ENCODE measurements at places on chromosomes 4 and X.

- no peak for DNase-seq
Measured at GRCh38 chr4:149901128-149901527, 85.5 kb upstream of the IQCM start.

GRCh38 chr4:148067301-148067916 lies 335.5 kb downstream of the ARHGAP10 start:
- DNase-seq = no peak

DNA sequence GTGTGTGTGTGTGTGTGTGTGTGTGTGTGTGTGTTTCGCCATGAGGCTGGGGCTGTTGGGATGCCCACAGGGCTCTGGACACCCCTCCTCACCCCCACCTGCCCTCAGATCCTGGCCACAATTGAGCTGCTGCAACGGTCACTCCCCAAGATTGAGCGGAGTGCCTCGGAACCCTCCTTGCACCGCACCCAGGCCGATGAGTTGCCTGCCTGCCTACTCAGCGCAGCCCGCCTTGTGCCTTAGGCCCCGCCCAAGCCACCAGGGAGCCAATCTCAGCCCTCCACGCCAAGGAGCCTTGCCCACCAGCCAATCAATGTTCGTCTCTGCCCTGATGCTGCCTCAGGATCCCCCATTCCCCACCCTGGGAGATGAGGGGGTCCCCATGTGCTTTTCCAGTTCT lies 10.2 kb downstream of the ARAF start:
- no peak for DNase-seq

GRCh38 chr4:179762840-179763239 lies 2320.6 kb upstream of the AGA start:
- DNase-seq = no peak

- peak; percentile 47 for DNase-seq
Measured at GRCh38 chrX:119887721-119888425, 7.8 kb upstream of the AKAP14 start.

GRCh38 chr4:152974468-152975379 lies 38.6 kb downstream of the FHDC1 start:
- no peak for DNase-seq

- no peak for DNase-seq
Measured at GRCh38 chr4:177196615-177197014, 113.1 kb upstream of the NEIL3 start.

- no peak for DNase-seq
Measured at GRCh38 chr4:86870442-86871069, 21.4 kb upstream of the SLC10A6 start.

GRCh38 chrX:850471-850916 lies 219.9 kb downstream of the SHOX start:
- DNase-seq = no peak

GRCh38 chr4:86272669-86273068 lies 87.2 kb downstream of the MAPK10 start:
- DNase-seq = no peak

- no peak for DNase-seq
Measured at GRCh38 chrX:103002576-103002975, 61.4 kb downstream of the BEX1 start.

DNA sequence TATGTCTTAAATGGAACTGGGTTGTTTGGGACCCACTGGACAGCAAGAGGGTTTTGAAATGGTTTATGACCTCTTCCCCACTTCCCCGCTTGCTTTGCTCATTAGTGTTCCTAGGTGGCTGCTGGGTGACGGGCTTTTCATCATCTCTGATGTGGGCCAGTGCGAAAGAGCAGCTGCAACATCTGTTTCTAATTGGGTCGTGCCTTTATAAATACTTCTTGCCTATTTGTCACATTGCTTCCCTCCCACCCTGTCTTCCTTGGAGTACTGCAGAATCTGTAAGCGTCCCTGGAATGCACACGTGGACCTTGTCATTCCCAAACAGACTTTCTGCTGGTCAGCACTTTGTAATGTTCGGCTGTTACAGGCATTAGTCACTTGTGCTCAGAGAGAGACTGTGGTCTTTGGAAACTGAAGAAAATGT lies 35.2 kb downstream of the SEPTIN11 start:
- DNase-seq = no peak

DNA sequence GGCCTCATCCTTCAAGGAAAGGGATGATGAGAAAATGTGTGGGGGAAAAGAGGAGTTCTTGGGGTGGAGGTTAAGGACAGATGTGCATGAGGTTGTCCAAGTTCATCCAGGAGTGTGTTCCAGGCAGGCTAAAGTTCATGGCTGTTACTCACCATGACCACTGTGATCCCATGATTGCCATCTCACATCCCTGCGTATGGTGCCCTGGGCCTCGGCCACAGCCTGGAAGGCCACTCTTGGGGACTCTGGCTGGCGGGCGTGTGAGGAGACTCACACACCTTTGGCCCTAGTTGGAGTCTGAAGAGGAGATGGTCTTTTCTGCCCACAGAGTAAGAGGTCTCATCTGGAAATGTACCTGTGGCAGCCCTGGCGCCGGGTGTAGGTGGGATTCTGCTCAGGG lies 7.4 kb upstream of the LOC101059915 start:
- no peak for DNase-seq

DNA sequence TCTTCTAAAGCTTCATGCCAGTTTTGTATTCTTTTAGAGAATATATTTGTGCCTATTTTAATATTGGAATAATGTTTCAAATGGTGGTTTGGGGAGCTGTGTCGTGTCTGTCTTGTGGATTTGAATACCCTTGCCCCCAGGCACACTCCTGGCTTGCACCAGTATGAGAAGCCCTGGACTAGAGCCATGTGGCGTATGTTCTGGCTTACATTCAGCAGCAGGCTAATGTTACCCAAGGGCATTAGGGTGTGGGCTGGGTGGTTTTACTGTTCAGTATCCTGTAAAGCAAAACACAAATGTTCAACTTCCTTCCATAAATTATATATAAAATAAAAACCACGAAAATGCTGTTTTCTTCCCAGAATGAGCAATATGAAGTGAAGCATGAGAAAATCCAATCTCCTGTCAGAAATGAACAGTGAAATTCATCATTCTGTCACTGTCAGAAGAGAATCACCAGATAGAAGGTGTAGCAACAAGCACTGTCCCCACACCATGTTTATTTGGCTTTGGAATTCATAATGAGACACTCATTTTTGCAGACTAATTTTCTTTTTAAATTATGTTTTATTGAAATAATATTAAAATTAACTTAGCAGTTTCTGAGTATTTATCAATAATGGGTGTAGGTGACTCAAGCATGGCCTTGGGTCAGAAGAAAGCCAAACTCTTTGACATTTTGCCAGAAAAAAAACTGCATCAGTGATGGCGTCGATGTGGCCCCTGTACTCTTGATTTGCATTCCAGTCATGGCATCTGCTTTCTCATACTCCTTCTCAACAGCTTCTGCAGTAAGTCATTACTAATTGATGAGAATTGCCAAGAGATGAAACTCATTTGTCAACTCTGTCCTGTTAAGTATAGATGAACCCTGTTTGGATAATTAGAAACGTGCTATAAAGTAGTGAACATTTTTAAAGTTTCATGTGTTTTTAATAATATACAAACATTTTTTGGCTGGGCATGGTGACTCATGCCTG lies 43.8 kb downstream of the WWC2 start:
- DNase-seq = no peak

DNA sequence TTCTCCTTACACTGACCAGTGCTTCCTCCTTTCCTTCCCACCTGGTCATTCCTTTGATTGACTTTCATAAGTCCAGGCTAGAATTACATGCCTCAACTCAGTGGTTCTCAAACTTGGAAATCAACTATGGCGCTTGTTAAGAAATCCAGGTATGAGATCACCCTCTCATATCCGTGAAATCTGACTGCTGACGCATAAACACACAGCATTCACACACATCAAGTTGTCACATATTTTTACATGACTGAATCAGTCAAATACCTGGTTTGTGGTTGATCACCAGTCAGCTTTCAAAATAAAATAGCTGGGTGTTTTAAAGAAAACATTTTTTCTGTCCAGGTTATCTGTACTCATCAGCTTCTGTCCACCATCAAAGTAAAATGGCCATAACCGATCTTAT lies 433.5 kb downstream of the AFF2 start:
- no peak for DNase-seq

DNA sequence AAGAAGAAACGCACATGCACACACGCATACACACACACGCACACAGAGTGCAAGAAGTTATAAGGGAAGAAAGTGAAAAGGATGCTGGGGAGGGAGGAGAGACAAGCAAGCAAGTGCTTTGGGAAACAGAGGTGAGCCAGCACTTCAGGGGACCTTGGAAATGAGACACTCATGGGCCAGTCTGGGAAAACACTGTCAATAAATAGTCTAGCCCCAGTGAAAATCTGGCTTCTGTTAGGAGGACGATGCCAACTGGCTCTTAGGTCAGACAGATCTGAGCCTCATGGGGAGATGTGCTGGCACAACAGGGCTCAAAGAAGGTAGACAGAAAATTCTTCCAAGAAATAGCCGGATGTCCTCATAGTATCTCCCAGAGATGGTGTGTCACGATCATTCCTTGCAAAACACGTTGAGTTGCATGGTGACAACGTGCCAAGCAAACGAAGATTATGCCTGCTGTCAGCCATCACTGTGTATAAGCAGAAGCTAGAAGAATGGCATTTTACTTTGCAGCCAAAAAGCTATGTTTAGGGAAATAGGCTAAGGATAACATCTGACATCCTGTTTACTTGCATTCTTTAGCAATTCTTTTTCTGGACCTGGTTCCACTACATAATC lies 557 bp upstream of the ARHGEF6 start:
- DNase-seq = no peak

DNA sequence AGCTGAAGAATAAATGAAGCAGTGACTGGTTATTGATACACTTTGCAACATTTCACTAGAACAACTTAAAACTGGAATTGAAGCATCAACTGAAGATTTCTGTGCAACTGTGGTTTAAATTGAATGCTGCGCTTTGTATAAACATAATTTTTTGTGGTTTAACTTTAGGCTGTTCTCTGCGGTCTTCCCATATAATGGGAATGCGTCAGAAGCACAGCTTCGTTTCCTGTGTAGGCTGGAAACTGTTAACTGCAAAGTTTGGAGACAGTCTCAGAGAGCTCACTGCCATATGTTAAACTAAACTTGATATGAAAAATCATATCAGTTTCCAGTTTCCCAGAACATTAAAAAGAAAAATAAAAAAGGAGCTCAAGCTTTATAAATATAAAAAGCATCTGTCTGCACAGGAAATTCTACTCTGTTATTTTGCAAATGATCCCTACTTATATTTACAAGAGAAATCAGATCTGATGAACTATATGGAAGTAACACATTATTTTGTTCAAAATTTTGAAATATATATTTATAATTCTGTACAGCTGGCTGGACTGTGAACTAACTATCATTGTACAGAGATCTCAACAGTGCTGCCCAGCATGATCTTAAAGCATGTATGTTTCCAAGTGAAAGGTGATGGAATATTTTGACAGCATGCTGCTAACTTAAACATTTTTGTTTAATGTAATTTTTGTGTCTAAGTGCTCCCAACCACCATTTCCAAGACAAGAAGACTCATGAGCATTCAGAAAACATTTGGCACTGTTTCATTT lies 139.9 kb downstream of the NDST3 start:
- DNase-seq = no peak

DNA sequence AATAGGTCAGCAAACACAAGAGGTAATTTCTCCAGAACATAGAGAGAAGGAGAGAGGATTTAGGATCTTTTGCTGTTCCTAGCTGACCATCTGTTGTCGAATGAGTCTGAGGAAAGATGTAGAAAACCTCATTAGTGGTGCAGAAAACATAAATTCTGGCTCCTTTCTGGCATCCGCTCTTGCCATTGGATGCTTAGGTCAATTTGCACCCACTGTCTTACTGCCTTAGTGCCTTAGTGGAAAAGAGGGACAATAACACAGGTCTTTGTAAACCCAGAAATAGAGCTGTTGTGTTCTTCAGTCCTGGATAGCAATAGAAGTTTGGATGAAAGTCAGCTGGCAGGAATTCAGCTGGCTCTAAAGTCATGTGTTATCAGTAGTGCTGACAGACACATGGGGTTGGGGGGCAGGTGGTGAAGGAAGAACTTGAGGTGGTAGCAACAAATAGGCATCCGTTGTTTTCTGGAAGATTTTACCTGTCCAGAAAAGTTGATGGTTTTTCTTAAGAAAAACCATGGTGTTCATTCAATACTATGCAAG lies 78.2 kb downstream of the GLRA2 start:
- no peak for DNase-seq

DNA sequence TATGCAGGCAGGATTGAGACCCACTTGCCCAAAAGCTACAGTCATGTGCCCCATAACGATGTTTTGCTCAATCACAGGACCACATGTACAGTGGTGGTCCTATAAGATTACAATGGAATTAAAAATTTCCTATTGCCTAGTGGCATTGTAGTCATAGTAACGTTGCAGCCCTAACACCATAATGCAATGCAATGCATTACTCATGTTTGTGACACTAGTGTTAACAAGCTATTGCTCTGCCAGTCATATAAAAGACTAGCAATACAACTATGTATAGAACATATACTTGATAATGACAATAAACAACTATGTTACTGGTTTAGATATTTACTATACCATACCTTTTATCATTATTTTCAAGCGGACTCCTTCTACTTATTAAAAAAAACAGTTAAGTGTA lies 50.6 kb downstream of the VGLL1 start:
- DNase-seq = no peak

DNA sequence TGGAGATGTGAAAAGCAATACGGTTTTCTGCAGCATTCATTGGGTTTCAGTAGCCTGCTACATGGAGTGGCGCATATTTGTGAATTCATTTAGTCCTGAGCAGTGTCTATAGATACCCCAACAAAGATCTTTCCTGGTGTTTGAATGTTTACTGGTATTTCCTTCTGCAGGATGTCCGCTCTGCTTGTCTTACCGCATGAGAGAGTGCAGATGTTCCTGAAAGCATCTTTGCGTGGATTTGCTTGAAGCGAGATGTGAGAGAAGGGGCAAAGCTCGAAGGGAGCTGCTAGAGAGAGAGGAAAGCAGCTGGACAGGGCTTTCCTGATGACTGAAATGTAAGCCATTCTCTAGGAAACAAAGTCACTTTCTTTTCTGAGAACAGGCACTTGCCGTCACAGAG lies 40.9 kb upstream of the GYPA start:
- DNase-seq = no peak

DNA sequence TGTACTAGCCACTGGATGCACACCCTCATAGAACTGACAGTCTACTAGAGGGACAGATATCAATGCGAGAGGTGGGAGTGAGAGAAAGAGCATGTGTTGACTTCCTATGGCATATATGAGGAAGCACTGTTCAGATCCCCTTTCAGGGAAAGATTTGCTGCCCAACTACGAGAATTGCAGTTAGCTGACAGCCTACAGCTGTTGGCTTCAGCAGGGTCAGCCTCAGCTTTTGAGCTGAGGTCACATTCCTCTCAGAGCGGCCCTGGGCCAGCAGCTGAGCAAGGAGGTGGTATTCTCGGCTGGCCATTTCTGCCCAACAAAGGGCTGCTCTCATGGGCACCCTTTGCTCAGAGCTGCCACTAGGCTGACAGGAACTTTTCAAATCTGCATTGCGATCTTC lies 580.2 kb downstream of the MID1IP1 start:
- DNase-seq = no peak

GRCh38 chr4:29046781-29047180 lies 1673.4 kb upstream of the PCDH7 start:
- no peak for DNase-seq

Data from activated CD4-positive, alpha-beta T cell treated with anti-CD3 and anti-CD28 coated beads, Interleukin-2, amount 50 U/mL, for 1 hour (primary cell).